Activated gamma-delta T cell (primary cell): ENCODE measurements at places on chromosomes 5 and 9.

DNA sequence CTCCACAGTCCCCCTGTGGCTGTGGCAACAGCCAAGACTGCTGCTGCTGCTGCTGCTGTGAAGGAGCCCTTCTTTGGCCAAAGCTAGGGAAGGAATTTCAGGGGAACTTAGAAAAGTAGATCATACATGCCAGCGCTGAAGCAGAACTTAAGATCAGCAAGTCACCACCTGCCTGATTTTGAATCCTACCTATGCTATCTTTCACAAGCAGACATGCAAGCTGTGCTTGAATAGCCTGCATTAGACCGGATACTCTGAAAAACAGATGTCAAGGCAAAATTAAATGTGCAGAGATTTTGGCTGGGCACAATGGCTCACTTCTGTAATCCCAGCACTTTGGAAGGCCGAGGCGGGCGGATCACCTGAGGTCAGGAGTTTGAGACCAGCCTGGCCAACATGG lies 99.3 kb upstream of the ZNF366 start:
- peak; percentile 7 for DNase-seq

DNA sequence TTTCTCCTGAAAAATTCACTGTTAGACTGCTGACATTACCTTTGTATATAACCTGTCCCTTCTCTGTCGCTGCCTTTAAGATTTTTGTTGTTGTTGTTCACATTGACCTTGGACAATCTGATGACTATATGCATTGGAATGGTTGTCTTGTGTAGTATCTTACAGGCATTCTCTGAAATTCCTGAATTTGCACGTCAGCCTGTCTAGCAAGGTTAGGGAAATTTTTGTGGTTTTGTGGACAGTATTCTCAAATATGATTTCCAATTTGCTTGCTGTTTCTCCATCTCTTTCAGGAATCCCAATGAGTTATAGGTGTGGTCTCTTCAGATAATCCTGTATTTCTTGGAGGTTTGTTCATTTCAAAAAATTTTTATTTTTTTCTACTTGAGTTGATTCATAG lies 140.8 kb downstream of the PRR16 start:
- no peak for DNase-seq

DNA sequence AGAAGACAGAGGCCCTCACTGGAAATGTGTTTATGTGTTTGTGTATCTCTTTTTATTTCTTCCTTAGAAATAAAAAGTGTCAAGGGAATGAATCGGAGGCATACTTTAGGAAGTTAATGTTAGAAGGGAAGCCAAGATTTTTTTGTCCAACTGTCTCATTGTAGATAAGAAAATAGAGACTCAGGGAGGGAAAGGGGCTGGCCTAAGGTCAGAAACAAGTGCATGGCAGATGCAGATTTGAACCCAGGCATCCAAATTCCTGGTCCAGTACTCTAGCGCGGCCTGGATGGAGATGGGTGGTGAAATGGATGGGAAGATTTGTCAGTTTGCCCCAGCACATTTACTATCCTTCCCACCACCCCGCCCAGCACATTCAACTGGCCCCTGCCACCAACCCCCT lies 19.8 kb upstream of the TNIP1 start:
- no peak for DNase-seq

DNA sequence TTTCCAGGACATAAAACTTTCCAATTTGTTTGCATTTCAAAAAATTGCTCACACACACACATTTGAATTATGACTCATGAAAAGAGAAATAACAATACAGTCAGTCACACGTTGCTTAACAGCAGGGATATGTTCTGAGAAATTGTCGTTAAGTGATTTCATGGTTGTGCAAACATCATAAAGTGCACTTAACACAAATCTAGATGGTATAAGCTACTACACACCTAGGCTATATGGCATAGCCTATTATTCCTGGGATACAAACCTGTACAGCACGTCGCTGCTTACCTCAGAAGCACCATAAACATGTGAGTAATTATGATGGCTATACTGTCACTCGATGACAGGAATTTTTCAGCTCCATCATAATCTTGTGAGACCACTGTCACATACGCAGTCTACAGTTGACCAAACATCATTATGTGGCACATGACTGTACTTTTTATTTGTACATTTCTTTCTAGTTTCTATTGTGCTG lies 378.2 kb downstream of the ACTL7B start:
- no peak for DNase-seq

GRCh38 chr5:67488885-67489284 lies 292.3 kb upstream of the CD180 start:
- DNase-seq: no peak

DNA sequence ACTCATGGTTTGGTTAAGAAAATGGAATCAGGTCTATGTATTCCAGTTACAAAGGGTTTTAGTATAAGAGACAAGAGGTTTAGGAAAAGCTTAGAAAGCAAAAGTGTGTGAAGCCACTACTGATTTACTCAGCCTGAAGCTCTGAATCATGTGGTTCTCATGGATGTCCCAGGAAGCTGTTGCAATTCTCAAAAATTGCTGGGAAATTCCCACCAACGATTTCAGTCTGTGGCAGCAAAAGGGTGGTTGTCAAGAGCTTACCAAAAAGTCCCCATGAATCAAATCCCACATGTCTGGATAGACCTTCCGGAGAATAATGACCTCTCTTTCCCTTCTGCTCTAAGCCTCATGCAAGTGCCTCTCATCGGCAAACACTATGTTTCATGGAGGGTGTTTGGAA lies 929.9 kb downstream of the TLE4 start:
- no peak for DNase-seq

- no peak for DNase-seq
Measured at GRCh38 chr9:121636341-121636865, 15.0 kb upstream of the DAB2IP start.

DNA sequence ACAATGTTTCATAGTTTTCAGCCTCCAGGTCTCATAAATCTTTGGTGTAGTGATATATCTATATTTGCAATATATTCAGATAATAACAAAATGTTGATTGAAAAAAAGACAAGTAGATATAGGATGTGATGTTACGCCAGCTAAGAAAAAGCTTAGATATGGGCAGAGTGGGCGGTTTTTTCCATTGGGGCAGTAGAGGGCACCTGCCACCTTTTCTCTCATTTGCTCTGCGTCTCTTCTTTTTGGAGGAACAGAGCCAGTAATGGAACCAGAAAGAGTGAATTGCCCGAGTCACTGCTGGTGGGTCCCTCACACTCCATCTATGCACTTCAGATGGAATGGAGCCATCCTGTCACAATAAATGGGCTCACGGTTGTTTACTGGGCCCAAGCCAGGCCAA lies 62.1 kb upstream of the FANCC start:
- DNase-seq: no peak

DNA sequence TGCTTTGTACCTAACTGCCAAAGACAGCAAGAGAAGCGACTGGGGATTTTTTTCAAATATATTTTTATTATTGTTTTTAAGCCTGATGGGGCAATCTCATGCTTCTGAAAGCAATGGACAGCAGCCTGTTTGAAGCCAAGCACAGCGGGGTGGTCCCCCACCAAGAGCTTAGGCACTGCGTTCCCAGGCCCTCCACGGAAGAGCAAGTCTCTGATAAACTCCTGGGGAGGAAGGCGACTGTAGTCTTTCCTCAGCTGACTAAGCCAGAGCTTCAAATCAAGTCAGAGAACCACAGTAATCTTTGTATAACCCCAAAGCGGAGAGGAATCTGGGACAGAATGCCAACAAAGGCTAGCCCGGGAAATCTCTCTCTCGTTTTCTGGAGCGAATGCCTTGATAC lies 54.4 kb downstream of the ARSB start:
- DNase-seq: no peak

- DNase-seq: no peak
Measured at GRCh38 chr5:22431840-22432239, 421.3 kb downstream of the CDH12 start.

DNA sequence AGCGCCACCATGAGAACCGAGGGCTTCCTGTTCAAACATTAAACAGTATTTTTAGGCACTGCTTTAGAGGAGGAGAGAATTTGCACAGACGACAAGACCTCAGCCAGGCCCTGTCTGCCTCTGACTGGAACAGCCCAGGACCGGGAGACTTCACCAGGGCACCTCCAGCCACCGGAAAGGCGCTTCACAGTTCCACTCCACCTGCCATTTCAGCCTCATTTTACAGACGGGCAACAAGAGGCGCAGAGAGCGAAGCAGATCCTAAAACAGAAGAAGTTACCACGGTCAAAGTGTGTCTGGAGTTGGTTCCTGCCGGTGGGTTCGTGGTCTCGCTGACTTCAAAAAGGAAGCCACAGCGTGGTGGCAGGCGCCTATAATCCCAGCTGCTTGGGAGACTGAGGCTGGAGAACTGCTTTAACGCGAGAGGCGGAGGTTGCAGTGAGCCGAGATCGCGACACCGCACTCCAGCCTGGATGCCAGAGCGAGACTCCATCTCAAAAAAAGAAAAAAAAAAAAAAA lies 28.4 kb downstream of the COL23A1 start:
- DNase-seq: no peak

DNA sequence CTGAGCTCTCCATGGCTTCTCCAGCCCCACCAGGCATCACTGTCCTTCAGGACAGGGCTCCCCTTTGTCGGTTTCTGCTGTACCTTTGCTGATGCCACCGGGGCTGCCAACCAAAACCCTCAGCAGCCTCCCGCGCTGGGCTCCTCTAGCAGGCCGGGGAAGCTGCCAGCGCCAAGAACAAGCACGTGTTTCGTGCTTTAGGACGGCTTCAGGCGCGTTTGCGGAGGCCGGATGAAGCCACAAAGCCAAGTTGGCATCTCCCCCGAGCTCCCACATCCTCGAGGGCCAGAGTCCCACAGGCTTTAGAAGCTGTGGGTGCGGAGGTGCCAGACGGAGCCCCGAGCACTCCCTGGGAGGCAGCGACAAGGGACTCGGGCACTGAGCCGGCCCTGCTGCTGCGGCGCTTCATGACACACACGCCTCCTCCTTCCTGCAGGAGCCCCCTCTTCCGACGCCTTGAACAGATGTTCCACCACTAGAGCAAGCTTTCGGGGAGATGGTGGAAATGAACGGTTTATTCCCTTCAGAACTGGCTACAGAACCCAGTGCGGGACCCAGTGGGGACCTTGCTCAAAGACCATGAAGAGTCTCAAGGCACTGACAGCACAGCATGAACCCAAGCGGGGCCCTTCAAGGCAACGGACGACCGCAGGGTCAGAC lies 36.7 kb downstream of the SARDH start:
- DNase-seq: peak; percentile 35

DNA sequence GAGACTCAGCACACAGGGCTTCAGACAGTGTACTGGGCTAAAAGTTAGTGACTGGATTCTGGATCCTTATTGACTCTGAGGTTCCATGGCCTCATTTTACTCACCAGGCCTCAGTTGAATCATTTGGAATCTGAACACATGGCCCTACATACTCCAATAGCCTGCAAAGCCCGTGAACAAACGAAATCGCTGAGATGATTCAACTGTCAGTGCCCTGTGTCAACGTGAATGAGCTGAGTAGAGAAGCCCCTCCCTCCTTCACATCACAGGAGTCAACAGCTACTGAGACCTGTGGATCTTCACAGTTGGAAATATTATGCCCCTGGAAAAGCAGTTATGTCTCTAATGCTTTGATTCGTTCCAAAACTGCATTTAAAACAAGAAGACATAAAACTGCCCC lies 429.3 kb downstream of the GADD45G start:
- DNase-seq: no peak

DNA sequence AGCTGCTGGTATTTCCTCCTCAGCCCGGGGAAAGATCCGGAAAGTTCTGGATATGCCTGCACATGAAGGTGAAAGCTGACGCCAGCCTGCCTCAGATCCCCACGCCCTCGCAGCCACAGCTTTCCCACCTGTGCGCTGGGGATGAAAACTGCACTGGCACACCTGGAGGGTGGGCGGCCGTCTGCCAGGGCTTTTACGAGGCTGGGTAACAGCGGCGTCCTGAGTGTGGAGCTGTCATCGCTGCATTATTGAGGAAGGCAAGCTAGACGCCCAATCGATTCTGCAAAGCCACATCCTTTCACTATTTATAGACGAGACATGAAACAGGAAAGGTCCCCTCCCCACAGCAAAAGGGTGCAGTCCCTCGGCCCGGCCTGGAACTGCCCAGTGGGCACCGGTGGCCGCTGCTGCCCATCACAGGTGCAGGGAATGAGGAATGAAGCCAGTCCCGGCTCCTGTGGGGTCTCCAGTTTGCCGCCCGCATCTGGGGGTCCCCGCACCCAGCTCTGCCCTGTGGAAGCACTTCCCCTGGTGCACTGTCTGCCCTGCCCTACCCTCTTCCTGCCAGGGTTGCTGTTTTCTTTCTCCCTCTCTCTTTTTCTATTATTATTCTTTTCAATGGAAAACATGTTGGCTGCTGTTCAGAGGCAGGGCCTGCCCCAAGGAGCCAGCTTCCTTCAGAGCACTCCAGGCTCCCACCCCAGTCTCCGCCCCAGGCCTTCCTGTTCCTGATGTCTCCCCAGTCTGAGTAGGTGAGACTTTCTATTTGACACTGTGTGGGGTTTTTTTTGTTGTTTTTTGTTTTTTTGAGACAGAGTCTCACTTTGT lies 7.0 kb downstream of the NOTCH1 start:
- DNase-seq: no peak

DNA sequence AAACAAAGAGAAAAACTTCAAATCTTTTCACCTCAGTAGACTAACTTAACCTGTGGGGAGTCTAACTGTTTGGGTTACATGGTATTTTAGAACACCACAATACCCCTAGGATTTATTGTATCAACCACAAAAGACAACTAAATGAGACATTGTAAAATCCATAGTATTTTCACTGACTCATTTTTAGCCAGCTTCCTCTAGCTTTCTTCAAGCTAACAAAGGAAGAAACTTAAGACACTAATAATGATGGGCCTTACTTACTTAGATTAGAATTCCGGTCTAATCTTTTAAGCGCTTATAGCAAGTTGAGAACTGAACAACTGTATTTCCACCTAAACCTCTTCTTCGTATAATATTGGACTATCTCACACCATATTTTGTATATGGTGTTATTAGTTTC lies 529.3 kb downstream of the DMRTA1 start:
- no peak for DNase-seq

DNA sequence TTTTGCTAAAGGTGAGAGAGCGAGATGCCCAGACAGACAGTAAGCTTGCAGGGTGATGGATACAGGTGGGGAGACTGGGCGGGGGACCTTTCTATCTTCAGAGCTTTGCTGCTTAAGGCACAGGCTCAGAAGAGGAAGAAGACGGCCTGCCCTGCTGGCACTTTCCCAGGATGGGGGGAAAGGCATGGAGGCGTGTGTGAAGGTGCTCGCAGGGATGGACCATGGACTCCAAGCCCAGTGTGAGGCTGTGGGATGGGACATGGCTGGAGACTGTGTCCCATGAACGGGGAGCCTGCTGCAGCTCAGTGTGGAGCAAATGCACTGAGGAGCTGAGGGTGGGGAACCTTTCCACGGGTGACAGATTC lies 243.2 kb upstream of the IRX4 start:
- no peak for DNase-seq

DNA sequence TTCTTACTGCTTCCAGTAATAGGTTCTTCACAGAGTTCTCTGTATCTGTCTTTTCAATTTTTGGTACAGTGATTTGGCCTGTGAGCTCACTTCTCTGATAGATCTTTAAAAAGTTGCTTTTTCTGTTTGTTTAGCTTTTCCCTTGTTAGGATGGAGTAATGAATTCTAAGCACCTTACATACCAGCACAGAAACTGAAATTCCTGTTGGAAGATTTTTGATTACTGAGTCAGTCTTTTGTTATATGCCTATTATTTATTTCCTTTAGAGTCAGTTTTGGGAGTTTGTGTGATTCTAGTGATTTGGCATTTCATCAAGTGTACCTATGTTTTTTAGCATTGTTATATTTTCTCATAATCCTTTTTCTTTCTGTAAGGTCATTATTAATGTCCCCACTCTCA lies 37.6 kb upstream of the IPPK start:
- no peak for DNase-seq
